ENCODE measurements at places on chromosomes 2 and 18.

- DNase-seq, result no peak
Measured at GRCh38 chr2:233674995-233675394, 3.3 kb downstream of the UGT1A9 start.

- no peak for DNase-seq
Measured at GRCh38 chr2:224983712-224984554, 58.3 kb downstream of the DOCK10 start.

DNA sequence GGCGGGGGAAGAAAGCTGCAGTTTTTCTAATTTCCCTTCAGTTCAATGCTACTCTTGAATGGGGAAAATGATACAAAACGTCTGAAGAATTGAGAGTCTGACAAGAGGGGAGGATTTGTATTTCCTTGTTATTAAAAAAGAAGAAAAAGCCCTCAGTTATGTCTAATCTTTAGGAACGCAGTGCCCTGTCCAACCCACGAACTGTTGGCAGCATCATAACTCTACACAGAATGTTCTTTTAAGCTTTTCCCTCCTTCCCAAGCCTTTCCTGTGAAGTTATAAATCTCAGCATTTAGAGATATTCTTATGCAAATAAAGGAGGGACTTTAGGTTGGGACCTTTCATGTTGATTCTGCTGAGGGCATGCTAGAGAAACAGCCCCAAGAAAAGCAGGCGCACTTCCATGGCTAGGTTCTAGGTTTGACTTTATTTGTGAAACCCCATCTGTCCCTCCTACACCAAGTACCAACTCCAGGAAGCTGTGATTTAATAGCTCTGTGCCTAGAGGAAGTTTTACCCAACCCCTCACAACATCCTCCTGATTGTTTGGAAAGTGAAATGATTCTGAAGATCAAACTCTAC is 288.6 kb downstream of the SETBP1 start:
- no peak for DNase-seq

DNA sequence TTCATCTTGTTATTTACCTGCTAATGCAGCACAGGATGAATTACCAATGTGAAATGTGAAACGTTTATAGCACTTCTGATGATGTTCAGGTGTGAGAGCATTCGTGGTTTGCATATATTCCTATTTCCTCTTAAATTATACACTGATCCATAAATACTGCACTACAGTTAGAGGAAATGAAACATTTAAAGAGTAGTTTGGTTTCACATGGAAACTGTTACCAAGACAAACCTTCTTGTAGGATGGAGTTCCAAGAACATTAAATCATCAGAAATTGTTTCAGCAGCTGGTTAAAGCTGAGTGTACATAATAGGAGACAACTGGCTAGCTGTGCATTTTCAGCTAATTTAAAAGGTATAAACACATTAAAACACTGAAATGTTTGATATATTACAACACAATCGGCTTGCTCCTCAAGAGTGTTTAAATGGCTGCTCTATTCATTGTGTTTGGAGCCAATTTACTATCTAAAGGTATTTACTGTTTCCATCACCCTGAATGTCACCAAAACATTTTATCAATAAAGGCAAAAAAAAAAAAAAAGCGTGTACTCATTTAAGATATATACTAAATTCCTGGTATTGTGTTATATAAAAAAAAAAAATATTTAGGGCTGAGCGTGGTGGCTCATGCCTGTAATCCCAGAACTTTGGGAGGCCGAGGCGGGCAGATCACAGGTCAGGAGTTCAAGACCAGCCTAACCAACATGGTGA is 100.6 kb downstream of the DYM start:
- no peak for DNase-seq

DNA sequence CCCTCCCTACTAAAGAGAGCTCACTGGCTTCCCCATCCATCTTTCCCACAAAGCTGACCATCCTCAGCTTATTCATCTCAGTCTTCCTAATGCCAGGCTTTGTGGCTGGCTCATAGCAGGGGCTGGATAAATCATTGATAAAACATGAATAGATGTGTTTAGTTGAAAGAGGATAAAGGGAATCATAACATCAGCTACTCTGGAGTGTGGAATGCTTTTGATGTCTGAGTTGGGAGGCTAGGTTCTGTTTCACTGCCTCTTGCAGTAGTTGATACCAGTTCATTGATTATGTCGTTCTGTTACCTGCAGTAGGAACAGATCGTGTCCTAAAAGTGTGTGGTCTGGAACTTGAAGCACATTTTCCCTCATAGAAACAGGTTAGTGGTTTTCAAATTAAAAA is 66.3 kb upstream of the HK2 start:
- DNase-seq, result no peak

DNA sequence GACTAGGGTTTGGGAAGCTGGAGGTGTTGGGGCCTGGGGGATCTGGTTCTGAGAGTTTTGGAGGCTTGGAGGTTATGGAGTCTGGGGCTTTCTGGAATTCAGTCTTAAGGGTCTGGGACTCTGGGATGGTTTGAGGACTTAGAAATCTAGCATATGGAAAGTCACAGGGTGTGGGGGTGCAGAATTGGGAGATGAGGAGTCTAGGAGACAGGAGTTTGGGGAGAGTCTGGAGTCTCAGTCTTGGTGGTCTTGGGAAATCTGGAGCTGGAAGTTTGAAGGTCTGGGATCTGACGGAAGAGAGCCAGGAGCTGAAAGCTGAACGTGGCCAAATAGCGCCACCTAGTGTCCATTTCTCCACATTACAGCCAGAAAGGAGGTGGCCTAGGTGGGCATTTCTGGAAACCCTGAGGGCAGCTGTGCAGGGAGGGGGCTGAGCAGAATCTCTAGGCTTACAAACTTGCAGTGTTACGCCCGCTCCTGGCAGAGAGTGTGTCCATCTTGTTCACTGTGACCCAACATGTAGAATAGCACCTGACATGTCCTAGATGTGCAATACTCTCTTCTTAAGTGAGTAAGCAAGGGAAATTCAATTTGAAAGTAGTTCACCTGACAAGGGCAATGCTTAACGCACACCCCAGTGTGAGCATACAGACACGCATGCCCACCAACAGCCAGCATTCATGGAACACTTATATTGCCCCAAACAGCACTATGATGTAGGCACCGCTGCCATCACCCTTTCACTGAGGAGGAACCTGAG is 204.8 kb downstream of the TFCP2L1 start:
- peak; percentile 36 for DNase-seq

- DNase-seq, result no peak
Measured at GRCh38 chr2:62270728-62271127, 74.8 kb downstream of the B3GNT2 start.

GRCh38 chr2:233656443-233656842 is 15.3 kb upstream of the UGT1A9 start:
- DNase-seq, result no peak

DNA sequence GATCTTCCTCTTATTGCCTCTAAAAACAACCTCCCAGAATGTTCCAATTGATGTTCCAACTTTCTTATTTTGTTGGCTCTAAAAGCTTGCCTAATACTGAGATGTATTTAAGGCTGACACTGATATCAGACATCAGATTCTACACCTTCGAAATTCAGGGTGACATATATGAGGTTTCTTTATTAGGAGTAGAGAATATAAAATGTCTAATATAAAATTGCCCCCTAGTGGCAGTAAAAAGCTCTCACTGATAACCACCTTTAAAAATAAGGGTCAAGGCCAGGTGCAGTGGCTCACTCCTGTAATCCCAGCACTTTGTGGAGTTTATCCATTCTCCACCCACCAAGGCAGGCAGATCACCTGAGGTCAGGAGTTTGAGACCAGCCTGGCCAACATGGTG is 789.7 kb upstream of the SLC39A10 start:
- no peak for DNase-seq
